ENCODE measurements at places on chromosomes 3 and 15.

GRCh38 chr3:66415867-66416428 is 84.9 kb downstream of the LRIG1 start:
- DNase-seq = no peak

DNA sequence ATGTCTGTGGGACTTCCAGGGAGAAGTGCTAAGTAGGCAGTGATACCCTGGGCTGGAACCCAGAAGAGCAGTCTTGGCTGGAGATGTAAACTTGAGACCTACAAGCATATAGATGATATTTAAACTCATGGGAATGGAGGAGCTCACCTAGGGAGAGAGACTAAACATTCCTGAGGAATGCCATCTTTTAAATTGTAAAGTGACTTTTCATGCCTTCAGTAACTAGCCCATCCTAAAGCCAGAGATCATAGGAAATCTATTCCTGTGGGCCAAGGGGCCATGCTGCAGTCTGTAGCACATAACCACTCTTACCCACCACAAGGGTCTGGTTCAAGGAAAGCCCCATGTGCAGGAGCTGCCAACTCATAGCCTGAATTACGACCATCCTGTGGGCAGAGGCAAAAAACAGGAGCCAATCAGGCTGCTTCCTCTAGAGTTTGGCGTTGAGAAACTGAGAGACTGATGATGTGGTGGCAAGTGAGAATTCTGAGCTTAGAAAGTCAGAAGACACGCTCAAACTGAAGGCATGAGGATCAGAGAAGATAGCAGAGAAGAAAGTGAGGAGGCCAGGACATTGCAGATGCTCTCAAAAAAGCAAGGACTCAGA is 37.5 kb downstream of the CTDSPL start:
- DNase-seq = peak; percentile 8

GRCh38 chr15:85963262-85963760 is 116.4 kb upstream of the AGBL1 start:
- DNase-seq = no peak

- no peak for DNase-seq
These were observed 176.7 kb downstream of the DIPK2A start for GRCh38 chr3:144148356-144148755.

- DNase-seq = no peak
These were observed 271.4 kb upstream of the SEMA6D start for GRCh38 chr15:47445723-47446392.

GRCh38 chr3:149145974-149146373 is 16.5 kb downstream of the HPS3 start:
- DNase-seq = no peak

- no peak for DNase-seq
These were observed 3.6 kb upstream of the DLG1 start for GRCh38 chr3:197302033-197302432.

GRCh38 chr15:30963681-30964080 is 27.7 kb downstream of the MTMR10 start:
- DNase-seq = no peak

GRCh38 chr15:48622237-48622636 is 23.3 kb downstream of the FBN1 start:
- DNase-seq = no peak

DNA sequence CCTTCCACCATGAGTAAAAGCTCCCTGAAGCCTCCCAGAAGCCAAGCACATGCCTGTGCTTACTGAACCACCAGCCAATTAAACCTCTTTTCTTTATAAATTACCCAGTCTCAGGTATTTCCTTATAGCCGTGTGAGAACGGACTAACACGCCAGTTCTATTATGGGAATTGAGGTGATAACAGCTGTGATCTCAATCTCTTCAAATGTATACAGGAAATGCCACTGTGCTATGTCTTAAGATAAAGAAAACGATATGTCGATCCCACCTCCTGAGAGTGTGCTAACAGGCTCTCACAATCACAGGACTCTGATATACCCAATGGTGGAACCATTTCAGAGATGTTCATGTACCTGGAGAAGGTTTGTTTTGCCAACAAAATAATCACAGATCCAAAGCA is 26.2 kb downstream of the CHSY1 start:
- no peak for DNase-seq

GRCh38 chr3:22935040-22935439 is 268.1 kb upstream of the UBE2E2 start:
- DNase-seq = no peak

- DNase-seq = no peak
These were observed 62.0 kb downstream of the TTBK2 start for GRCh38 chr15:42858540-42858939.

Data from K562 (cell line).